Natural killer cell treated with Interleukin-12 subunit alpha and Interleukin-12 subunit beta and Interleukin-15 and Interleukin-18, amount 100 ng/mL, for 72 hours (primary cell): ENCODE measurements at places on chromosomes 5 and 9.
A peak's percentile ranks its signal among the peaks of the same experiment; 100 is the strongest.

GRCh38 chr9:63859475-63860215 is 1425.4 kb downstream of the FOXD4L5 start:
- no peak for DNase-seq
- no peak overlapping the region for H3K4me3 ChIP-seq
- no peak overlapping the region for H3K27ac ChIP-seq
- no peaks in the 10 kb centered on the region for H3K4me1 ChIP-seq

DNA sequence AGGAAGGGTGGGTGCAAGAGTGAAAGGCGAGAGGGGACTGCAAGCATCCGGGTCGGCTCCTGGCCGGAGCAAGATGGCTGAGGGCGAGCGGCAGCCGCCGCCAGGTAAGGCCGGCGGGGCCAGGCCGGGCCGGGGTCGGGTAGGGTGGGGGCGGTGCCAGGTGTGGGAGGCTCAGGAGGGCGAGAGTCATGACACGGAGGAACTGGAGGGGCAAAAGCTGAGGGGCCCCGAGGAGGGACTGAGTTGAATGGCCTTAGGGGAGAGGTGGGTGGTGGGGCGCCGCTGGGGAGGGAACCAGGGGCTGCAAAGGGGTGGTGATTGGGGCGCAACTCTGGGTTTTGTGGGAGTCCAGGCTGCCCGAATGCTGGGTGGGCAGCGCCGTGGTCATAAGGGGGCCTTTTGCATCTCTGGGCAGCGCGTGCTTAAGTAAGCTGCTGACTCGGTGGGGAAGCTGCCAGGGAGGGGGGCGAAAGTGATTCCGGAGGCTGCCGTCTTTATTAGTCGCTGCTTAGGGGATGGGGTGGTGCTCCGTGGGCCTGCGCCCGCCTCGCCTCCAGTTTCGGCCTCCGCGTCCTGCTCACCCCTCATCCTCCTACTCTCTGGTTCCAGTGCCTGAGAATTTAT is 425 bp downstream of the PTPA start:
- peaks cover 17% of the 10 kb centered on the region for H3K4me1 ChIP-seq
- peak overlapping the region; percentile 92 for H3K4me3 ChIP-seq
- H3K36me3 ChIP-seq: no peaks in the 10 kb centered on the region
- no peak for DNase-seq
- H3K27ac ChIP-seq: peak overlapping the region; percentile 90
- H3K27me3 ChIP-seq: no peaks in the 10 kb centered on the region

DNA sequence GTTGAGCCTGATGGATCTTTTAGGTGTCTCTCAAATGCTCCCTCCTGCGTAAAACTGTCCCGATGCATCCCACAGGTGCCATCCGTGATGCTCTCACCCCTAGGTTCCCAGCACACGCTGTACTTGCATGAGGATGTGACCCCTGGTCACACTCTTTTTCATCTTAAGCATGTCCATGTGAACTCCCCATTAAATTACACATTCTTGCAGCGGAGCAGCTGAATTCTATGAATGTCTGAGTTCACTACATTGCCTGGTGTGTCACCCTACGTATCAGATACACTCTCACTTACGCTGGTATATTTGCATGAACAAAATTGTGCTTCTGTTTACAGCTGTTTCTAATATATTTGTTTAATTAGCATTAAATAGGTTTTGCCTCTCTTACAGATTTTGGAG is 105.3 kb upstream of the RETREG1 start:
- H3K36me3 ChIP-seq: no peaks in the 10 kb centered on the region
- no peak overlapping the region for H3K4me3 ChIP-seq
- no peak overlapping the region for H3K27ac ChIP-seq
- H3K27me3 ChIP-seq: no peaks in the 10 kb centered on the region

DNA sequence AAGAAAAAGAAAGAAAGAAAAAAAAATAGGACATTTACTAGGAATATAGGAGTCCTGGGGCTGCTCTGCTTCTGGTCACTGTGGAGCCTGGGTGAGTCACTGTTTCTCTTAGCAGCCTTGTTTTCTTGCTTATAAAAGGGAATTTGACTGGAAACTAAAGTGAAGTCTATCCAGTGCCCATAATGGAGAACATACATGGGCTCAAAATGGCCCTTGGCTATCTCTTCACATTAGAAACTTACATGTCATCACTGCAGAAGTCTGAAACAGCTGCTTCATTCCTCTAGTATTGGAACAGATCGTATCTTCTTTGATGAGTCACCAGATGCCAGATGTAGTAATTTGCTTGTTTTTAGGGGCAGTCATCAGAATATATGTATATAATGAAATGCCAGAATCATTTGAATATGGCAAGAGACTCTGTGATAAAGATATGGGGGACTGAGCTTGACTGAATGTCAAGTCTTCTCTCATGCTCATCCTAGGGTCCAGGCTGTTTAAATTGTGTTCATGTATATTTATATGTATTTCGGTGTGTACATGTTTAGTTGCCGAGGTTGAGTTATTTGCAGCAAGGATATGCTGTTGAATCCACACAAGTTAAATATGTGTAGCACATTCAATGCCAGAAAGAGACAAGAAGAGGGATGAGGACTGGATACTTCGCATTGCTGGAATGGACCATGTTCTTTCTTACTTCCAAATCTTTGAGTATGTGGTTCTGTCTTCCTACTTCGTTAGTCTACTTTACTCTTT is 56.7 kb downstream of the SGCD start:
- H3K27ac ChIP-seq: no peak overlapping the region
- DNase-seq: no peak
- H3K4me3 ChIP-seq: no peak overlapping the region
- no peaks in the 10 kb centered on the region for H3K4me1 ChIP-seq

DNA sequence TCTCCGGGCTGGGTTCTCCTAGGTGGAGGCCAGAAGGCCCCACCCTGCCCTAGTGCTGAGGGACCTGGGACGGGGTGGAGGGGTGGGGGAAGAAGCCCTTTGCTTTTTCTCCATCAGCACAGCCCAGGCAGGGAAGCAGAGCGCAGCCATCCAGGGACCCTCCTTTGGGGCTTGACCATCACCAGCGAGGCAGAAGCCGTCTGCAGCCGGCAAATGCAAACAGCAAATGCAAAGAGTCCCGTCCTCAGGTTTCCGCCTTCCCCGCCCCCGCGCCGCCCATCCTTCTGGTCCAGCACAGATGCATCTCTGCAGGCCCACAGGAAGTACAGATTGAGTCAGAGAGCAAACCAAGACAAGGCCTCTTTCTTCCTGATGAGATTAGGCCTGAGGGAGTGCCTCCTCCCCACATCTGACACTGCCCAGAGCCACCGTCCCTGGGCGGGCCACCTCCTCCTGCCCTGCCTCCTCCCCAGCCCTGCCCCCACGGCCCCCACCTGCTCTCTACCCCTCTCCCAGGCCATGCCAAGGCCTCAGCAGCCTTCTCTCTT is 23.4 kb downstream of the CORO2A start:
- H3K4me3 ChIP-seq: peak overlapping the region; percentile 65
- peaks cover 10% of the 10 kb centered on the region for H3K4me1 ChIP-seq
- peak overlapping the region; percentile 92 for H3K27ac ChIP-seq
- no peak for DNase-seq
- no peaks in the 10 kb centered on the region for H3K27me3 ChIP-seq
- H3K36me3 ChIP-seq: no peaks in the 10 kb centered on the region
